Endodermal cell (in vitro differentiated cells): ENCODE measurements at places on chromosomes 11 and 22.

- H3K36me3 ChIP-seq: no peaks in the 10 kb centered on the region
- no peak overlapping the region for H3K4me3 ChIP-seq
- DNase-seq: no peak
- no peaks in the 10 kb centered on the region for H3K4me1 ChIP-seq
Measured at GRCh38 chr11:103744496-103745153, 291.8 kb upstream of the DDI1 start.

GRCh38 chr11:85318573-85318972 is 308.6 kb downstream of the DLG2 start:
- no peak for DNase-seq
- H3K27ac ChIP-seq: no peak overlapping the region
- H3K27me3 ChIP-seq: no peaks in the 10 kb centered on the region
- H3K36me3 ChIP-seq: no peaks in the 10 kb centered on the region
- H3K4me1 ChIP-seq: no peaks in the 10 kb centered on the region

- no peaks in the 10 kb centered on the region for H3K36me3 ChIP-seq
- DNase-seq: peak; percentile 98
- no peaks in the 10 kb centered on the region for H3K27me3 ChIP-seq
- H3K4me1 ChIP-seq: no peaks in the 10 kb centered on the region
Measured at GRCh38 chr11:77091146-77091940, 11.3 kb upstream of the OMP start.

- H3K4me3 ChIP-seq: no peak overlapping the region
- no peak overlapping the region for H3K27ac ChIP-seq
- H3K27me3 ChIP-seq: no peaks in the 10 kb centered on the region
- DNase-seq: no peak
- H3K4me1 ChIP-seq: no peaks in the 10 kb centered on the region
Measured at GRCh38 chr11:11229647-11230046, 123.4 kb downstream of the CSNK2A3 start.

- no peak for DNase-seq
- H3K4me1 ChIP-seq: no peaks in the 10 kb centered on the region
- H3K27ac ChIP-seq: no peak overlapping the region
- peaks cover 31% of the 10 kb centered on the region for H3K36me3 ChIP-seq
Measured at GRCh38 chr11:43786016-43786415, 94.6 kb upstream of the ALKBH3 start.

- peaks cover 62% of the 10 kb centered on the region for H3K36me3 ChIP-seq
- H3K4me1 ChIP-seq: no peaks in the 10 kb centered on the region
- H3K27me3 ChIP-seq: no peaks in the 10 kb centered on the region
- DNase-seq: no peak
Measured at GRCh38 chr11:46427364-46427763, 35.8 kb upstream of the CHRM4 start.

DNA sequence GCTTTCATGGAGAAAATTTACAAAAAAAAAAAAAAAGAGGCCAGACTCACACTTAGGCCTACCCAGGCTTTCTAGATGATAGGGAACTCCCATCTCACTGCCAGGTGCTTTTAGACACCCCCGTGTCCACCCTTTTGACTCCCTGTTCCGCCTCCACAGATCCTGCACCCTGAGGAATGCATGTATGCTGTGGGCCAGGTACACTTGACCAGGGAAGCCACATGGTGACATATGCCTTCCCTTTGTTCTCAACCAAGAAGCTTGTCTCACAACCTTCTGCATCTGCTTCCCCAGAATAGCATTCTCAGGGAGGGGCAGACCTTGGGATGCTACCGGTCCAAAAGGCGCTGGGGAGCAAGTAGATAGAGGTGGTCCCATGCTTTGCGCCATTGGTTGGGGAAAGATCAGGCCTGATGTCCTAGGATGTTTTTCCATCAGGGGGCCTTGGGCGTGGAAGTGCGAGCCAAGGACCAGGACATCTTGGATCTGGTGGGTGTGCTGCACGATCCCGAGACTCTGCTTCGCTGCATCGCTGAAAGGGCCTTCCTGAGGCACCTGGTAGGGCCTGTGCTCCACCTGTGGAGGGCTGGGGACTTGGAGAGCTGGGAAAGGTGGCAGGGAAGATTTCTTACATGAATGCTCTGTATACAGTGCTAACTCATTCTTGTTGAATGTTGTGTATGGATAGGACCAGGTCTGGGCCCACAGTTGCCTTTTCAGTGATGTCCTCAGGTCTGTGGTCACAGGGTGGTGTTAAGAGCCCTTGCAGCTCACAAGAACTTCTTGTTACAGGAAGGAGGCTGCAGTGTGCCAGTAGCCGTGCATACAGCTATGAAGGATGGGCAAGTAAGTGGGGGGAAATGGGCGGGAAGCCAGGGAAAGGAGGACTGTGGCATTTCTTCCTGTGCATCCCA is 7.5 kb downstream of the HMBS start:
- H3K4me1 ChIP-seq: peaks cover 11% of the 10 kb centered on the region
- H3K27ac ChIP-seq: no peak overlapping the region
- H3K36me3 ChIP-seq: peaks cover 50% of the 10 kb centered on the region
- peak overlapping the region; percentile 97 for H3K4me3 ChIP-seq
- H3K27me3 ChIP-seq: no peaks in the 10 kb centered on the region
- no peak for DNase-seq
